ENCODE measurements at places on chromosomes 3 and 15.

DNA sequence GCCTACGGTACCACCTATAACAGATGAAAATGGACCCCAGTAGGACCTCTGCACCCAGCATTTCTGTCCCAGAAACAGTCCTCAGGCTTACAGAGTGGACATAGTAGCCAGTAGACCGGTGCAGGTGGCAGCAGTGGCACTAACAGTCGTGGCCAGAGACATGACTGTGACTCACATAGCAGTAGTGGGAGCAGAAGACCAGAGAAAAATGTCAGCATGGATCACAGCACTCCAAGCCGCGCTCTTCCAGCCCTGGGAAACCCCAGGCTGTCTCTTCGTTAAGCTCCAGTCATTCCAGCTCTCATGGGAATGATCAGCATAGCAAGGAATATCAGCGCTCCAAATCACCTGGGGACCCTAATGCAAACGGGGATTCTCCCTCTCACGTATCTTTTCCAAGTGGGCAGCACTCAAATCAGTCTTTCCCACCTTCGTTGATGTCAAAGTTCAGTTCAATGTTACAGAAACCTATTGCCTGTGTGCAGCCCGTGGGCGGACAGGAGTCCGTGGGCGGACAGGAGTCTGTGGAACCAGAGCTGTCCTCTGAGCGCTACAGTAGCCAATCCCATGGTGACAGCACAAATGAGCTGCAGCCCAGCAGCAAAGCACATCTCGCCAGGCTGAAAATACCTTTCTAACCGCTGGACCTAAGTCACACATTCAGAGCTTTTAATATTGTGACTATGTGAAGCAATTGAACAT, 10.5 kb downstream of the BFSP2 start:
- peak; percentile 26 for DNase-seq

DNA sequence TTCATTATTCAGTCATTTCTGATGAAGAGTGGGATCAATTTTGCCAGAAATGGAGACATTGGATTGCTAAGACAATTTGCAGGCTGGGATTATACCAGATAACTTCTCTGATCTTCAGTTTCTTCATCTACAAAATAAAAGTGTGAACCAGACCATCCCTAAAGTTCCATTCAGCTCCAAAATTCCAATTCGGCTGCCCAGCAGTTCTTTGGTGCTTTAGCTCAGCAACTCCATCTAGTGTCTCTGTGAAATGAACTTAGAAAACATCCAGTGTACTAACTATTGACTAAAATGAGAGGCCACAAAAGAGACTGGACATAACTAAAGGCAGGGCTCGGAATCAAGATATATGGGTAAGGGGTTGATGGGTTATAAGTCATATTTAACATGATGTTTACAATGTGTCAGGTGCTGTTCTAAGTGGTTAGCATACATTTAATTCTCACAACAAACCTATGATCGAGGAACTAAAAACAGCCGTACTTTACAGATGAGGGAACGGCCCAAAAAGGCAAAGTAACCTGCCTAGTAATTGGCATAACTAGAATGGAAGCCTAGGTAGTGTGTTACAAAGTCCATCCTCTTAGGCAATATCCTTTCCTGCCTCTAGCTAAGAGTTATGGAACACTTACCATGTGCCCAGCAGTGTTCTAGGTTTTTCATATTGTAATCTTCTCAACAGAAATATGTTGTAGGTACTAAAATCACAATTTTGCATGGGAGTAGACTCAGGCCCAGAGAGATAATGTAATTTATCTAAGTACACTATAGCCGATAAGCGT, 17.0 kb downstream of the THAP10 start:
- DNase-seq: no peak

- no peak for DNase-seq
Observed at GRCh38 chr3:193784822-193785221, 191.8 kb downstream of the OPA1 start.

DNA sequence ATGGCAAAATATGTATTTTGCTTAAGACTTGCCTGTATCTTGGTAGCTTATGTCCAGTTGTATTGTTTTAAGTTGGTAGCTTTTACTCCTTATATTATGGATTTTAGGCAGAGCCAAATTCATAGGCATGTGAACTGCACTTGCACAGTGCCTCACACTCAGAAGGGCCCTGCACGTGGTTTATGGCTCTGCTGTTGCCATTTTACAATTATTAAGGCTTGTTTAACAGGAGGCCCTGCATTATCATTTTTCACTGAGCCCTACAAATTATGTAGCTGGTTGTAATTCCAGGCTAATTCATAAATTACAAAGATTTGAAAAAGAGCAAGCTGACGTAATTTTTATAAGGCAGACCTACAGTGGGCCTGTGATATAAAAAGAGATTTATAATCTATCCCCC, 537.6 kb upstream of the UBE2E2 start:
- DNase-seq: no peak

GRCh38 chr3:27715454-27715806, 6.7 kb downstream of the EOMES start:
- no peak for DNase-seq

DNA sequence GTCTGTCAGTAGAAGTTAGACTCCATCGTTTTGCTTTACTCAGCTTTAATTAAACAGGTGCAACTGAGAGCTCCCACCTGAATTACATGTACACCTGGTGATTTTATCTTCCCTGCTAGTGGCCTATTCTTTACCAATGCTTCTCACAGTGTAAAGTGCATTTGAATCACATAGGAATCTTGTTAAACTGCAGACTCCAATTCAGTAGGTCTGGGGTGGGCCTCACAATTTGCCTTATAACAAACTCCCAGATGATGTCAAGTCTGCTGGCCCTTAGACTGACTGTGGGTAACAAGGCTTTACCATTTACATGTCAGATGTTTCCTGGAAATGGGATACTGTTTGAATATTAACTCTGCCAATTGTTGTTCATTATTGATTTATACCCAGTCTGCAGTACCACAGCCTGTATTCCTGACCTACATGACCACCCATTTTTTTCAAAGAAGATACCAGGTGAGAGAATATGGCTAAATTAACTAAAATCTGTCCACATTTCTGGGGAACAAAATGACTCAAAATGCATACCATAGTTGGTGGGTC, 37.2 kb downstream of the CMSS1 start:
- DNase-seq: no peak

DNA sequence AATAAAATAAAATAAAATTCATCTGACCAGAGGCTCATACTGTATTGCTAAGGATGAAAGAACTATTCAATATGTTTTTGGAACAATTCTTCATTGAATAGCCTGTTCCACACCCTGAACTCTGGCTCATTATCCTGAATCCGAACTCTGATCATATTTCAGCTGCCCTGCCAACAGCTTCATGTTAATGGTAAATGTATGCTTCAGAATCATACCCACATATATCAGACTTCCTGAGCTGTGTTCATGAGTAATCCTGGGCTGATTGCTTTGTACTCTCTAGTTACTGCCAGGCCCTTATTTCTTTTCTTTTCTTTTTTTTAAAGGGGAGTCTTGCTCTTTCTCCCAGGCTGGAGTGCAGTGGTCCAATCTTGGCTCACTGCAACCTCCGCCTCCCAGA, 11.8 kb downstream of the INO80 start:
- no peak for DNase-seq

GRCh38 chr3:42733501-42734262, 31.1 kb upstream of the HHATL start:
- DNase-seq: no peak

DNA sequence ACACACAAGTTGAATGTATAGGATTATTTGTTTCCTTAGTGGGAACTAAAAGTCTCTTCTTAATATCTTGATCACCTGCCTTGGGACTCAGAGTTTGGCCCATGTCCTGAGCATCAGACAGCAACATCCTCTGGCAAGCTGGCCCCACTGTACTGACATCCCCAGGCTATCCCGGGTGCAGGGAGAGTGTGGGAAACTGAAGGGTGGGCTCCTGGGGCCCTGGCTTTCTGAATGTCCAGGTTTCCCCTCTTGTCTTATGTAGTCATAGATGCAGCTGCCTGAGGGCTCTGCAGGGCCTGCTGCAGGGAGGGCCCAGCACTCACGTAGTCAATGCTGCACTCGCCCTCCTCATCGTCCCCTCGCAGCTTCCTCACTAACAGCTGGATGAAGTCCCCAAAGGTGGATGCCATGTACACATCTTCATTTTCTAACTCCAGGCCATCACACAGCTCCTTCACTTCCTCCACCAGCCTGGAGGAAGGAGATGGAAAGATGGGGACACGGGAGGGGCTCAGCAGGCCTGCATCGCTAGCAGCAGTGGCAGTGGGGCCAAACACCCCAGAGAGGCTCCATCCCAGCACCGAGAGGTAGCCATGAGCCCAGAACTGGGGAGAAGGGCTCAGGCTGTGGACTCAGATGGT, 42.8 kb downstream of the ALDH1L1 start:
- DNase-seq: no peak

DNA sequence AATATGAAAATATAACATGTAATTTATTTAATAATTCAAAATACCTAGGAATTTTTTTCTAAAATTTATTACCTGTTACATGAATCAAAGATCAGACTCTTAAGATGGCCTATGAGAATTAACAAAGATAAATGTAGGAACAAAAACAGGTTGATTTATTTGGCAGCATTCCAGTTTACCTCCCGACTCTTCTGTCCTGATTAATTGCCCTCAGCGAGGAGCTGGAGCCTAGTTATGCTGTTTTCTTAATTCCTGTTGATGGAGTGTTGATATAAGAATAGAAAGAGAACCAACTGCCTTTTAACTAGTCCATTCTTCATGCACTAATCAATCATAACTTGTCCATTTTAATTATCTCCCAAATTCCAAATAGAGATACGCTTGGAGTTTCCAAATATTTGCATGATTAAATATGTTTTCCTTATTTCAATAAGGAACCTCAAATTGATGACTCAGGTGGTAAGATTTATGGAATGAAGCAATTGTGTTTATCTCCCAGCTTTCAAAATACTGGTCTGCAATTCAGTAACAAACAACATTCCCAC, 10.6 kb upstream of the CPB1 start:
- no peak for DNase-seq

- no peak for DNase-seq
Observed at GRCh38 chr15:69914960-69915359, 182.8 kb downstream of the TLE3 start.

DNA sequence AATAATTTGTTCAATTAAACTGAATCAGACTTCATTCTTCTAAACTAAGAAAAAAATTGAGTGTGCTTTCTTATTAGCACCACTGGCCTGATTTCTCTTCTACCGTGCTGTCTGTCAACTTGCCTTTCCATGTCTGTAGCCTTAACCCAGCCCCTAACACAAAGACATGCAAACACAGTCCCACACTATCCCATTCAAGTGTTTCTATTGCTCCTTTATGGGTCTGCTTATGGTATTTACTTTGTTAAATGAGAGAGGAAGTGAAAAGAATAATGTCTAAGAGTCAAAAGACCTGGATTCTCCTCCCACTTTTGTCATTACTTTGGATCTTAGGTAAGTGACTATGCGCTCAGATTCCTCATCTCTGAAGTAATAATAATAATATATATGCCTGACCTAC, 55.3 kb downstream of the GTF2E1 start:
- DNase-seq: no peak

- no peak for DNase-seq
Observed at GRCh38 chr15:38002883-38003477, 68.5 kb downstream of the TMCO5A start.

GRCh38 chr3:119647171-119647570, 13.2 kb downstream of the POPDC2 start:
- DNase-seq: no peak

DNA sequence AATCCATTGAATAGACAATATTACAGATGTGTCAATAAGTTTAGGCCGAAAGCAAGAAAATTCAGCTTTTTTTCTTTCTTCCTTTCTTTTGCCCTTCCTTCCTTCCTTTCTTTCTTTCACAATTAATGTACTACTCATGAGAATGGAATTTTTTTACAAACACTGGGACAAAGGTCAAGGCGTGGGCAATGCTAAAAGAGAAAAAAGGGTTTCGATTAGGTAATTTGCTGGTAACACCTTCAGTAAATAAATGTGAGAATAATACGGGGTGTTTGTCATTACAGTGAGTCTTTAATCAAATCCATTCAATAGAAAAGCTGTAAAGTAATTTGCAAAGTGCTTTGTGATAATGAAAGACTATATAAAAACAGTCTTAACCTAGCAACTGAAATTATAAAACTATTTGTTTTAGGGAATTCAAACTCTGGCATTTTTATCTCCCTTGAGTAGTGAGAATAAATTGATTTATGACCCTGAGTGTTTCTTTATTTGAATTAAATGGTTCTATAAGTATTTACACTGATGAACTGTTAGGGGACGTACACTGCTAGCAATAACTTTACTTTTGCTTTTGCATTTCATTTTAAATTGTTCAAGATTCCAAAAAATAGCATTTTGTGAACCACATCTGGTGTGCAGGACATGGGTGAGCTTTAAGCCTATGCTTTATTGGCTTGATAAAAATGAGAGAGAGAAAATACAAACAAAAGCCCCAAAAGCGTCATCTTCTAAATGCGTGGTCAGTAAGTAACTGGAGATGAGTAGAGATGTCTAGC, 104.2 kb upstream of the THRB start:
- no peak for DNase-seq

DNA sequence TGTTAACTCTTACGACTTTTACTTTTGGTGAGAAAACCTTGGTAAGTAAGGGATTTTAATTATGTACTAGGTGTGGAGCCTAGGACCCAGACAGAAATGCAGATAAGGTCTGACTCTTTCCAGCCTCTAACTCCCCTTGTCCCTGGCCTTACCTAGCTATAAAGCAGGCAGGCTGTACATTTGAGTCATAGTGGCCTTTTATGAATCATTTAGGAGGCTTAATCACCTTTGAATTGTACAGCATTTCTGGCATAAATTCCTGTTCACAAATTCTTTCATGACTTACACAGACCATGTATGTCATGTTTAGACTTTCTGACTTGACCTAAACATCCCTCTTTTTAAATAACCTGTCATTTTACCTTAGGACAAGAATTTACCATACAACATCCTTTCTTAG, 47.4 kb downstream of the CHCHD4 start:
- DNase-seq: no peak

DNA sequence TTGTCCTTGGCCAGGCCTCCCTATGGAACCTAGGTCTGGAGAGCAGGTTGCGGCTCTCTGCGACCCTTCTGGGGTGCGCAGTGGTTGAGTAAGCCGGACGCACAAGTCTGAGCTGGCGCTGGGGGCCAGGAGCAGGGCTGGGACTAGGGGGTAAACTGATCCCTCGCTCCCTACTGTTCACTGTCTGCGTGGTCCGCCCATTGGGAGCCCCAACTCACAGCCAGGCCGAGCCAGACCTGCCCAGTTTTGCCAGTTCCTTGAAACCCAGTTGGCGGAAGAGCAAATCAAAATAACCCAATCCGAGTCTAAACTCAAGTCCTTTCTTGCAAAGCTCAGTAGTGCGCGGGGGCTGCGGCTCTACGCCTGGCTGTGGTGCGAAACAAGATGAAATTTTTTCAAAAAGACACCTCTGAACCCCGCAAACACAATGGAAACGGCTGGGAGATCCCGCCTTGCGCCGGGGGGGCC, 17.5 kb downstream of the RGMA start:
- peak; percentile 70 for DNase-seq
